ENCODE measurements at places on chromosomes 3 and 15. TPM values are rescaled to one million over a fixed set of nuclear protein-coding genes. Genes with fewer than 3 reads are reported as not detected.

DNA sequence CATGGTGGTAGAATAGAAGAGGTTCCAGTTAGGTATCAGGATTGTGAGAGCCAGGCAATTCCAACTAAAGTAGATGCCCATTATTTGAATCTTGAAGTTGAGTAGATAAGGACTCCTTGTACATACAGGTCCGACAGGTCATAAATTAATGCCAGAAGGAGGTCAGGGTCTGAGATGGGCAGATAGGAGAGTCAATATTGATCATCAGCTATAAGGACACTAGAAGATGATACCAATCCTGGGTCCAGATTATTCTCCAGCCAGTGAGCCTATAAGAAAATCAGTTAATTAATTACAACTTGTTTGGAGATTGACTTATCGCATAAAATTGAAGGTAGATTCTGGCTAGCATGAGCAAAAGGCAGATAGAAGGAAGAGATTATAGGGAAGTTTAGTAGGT lies 378.4 kb upstream of the NAALADL2 start:
- no peak for DNase-seq

DNA sequence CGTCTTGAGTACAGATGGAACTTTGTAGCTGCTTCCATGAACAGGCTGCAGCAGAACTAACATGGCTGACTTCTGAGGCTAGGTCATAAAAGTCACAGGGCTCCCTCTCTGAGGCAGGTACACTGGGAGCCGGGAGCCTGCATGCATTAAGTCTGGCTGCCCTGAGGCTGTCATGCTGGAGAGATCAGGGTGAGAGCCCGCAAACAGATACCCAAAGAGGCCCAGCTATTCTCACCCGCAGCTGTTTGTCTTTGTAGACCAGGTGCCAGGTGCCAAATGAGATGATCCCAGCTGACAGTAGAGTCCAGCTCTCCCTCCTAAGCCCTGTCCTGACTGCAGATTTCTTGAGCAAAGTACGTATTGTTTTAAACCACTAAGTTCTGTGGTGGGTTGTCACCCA lies 8.6 kb upstream of the SLCO3A1 start:
- no peak for DNase-seq

DNA sequence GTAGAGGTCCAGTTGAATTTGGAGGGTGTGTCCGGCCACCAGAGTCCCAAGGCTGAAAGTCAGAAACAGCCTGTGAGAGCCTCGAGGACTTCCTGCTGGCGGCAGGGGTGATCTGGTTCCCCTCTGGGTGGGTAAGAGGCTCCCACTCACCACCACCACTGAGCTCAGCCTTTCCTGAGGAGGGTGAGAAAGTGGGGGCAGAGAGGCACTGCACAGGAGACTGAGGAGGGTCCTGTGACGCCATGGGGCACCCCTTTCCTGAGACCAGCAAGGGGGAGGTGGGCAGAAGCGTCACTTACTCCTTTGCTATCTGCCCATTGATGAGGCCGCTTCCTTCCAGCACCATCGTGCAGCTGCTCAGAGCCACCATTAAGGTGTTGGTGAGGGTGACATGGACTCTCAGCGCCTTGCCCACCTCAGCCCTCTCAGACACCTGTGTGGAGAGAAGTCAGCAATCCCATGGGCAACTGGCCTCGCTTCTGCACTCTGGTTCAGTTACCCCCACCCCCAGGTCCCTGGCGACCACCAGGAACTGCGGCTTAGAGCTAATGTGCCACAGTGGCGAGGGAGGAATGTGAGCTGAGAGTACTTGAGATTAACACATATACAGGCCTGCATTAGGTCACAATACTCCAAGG lies 10.0 kb upstream of the TGM5 start:
- DNase-seq, result no peak

- DNase-seq, result no peak
Observed at GRCh38 chr3:24316887-24317383, 177.7 kb downstream of the THRB start.

- no peak for DNase-seq
Observed at GRCh38 chr3:72395776-72396311, 452.4 kb downstream of the SHQ1 start.

- no peak for DNase-seq
Observed at GRCh38 chr3:185984203-185984602, 46.4 kb upstream of the TRA2B start.

DNA sequence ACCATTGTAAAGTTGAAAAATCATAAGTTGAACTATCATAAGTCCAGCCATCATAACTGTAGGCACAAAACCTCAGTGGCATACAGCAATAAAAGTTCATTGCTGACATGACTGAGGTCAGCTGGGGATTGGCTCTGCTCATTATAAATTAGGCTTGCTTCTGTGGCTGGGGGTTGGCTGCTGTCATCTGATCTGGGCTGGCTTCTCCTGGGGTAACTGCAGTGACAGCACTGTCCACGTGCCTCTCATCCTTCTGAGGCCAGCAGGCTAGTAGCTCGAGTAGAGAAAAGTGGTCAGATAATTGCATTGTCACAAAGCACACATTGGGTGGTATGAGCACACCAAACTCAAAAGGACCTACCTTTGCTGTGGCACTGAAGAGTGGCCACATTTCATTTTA lies 31.3 kb downstream of the CMTM7 start:
- DNase-seq, result no peak

GRCh38 chr3:129371041-129371826 lies 57.2 kb downstream of the EFCAB12 start:
- DNase-seq, result no peak

- DNase-seq, result no peak
Observed at GRCh38 chr15:62454567-62455172, 289.6 kb upstream of the C2CD4B start.

- no peak for DNase-seq
Observed at GRCh38 chr3:143139762-143140161, 20.2 kb downstream of the CHST2 start.

- DNase-seq, result no peak
Observed at GRCh38 chr3:115709931-115710330, 86.6 kb downstream of the GAP43 start.

- DNase-seq, result no peak
Observed at GRCh38 chr3:159854500-159855124, 134.0 kb upstream of the IL12A start.

DNA sequence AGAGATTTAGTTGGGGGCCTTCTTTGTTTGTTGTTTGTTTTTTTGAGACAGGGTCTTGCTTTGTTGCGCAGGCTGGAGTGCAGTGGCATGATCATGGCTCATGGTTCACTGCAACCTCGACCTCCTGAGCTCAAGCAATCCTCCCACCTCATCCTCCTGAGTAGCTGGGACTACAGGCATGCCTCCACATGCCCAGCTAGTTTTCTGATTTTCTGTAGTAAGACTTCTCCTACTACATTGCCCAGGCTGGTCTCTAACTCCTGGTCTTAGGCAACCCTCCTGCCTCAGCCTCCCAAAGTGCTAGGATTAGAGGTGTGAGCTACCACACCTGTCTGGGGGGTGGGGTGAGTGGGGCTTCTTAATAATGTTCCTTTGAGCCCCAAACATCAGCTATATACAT lies 148.3 kb upstream of the ADAMTS9 start:
- DNase-seq, result no peak

GRCh38 chr15:100200287-100200880 lies 141.4 kb downstream of the ADAMTS17 start:
- DNase-seq, result no peak

- no peak for DNase-seq
Observed at GRCh38 chr3:120364821-120365220, 15.7 kb upstream of the LRRC58 start.

MTMR10 gene
- total RNA-seq, result 10.5 TPM

CYP8B1 gene
- not detected for total RNA-seq

CPEB1 gene
- total RNA-seq, result 0.10 TPM

GUCA1C gene
- not detected for total RNA-seq

SPATA12 gene
- not detected for total RNA-seq

THBS1 gene
- 0.02 TPM for total RNA-seq

Measured in activated naive CD4-positive, alpha-beta T cell treated with anti-CD3 and anti-CD28 coated beads for 36 hours (primary cell).